CD4-positive, alpha-beta T cell treated with Interleukin-12 subunit alpha and Interleukin-12 subunit beta, for 1 hour (primary cell): ENCODE measurements at places on chromosomes 6 and 20.

DNA sequence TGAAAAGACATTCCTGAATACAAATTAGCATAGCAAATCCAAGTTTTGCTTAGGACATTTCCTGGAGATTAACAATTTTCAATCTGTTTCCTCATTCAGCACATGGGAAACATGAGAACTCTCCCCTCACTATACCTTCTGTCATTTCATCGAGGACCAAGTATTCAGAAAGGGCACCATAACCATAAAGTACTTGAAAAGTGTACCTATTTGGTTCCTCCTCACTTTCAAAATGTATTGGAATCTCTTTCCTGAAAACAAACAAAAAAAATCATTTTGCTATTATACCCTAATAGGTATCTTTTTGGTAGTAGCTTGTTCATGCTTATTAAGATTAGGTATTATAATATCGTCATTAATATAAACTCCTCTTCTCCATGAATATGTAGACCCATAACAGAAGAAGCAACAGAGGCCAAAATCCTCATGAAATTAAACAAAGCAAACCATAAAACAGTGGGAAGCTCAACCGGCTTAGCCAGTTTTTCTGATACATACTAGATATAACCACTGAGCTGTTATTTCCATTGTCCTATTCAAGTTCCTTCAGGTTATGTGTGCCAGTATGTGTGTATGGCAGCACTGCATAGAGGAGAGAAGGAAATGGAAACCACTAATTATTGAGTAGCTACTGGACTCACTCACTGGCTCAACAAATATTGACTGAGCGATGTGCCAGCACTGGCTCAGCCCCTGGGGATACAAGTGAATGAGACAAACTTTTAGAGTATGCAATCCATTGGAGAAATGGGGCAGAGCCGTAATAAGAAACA lies 274.0 kb downstream of the MAFB start:
- no peak for DNase-seq

GRCh38 chr6:31187780-31188194 lies 17.3 kb upstream of the POU5F1 start:
- no peak for DNase-seq

GRCh38 chr6:111718990-111719389 lies 113.3 kb upstream of the TRAF3IP2 start:
- DNase-seq: no peak

DNA sequence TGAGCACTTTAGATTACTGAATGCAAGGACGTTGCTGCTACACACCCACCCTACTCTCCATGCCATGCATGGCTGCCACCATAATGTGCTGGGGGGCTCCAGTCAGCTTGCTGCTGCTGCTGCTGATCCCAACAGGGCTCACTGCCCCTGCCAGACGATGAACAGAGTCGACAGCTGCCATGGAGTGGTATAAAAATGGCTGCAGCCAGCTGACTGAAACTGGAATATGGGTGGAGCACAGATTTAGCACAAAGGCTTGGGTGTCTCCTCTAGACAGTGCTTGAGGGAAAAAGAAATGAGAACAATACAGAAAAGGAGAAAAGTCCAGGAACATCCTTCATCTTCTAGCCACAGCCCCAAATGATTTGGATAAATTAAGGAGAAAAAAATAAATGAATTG lies 150.7 kb downstream of the PDSS2 start:
- no peak for DNase-seq

DNA sequence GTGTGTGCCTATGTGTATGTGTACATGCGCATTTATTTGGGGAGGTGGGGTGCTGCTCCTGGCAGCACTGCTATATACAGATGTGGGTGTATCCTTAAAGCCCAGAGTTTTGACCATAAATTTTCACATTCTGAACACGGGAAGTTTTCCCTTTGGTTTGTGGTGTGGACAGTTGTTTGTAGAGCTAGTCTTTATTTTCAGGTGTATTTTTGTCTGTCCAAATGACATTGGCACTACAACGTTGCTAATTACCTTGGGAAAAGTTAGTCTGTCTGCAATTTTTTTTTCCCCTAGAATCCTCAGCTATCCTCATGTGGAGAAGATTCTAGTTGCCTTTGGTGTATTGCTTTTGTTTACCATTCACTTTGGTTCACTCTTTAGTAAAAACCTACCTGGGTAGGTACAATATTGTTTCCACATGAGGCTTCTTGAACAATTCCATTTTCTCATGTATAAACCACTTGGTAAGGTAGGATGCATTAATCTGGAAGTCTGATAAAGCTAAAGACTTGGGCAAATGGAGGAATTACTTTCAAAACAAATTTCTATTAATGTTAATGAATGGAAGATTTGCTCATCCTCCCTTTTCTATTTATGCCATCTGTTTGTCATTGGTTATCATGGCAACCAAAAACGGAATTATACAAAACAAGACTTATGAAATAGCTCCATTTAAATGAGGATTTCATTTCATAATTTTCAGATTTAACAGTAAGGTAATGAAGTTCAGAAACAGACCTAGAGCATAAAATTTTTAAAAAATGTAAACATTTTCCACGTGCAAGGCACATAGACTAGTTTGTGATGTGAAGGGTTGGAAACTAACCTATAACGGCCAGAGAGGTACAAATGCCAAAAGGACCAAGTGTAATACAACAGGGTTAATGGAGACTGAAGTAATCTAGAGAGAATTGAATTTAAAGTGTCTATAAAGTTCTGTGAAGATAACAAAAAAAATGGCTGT lies 3.9 kb downstream of the CCN2 start:
- no peak for DNase-seq

DNA sequence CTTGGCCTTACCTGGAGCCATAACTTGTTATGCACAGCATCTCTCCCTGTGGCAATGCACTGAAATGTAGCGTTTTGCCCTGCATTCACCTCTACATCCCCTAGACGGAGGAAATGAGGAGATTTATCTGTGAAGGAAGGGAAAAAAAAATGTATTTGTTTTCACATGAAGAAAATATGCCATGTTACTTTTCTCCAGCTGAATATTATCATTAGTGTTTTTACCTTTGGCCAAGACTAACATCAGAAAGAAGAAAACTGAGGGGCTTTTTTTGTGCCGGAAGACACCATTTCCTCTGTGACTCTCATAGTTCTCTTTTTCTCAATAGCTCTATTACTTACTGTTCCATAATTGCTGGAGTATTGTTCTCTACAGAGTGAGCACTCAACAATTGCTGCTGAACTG lies 280.4 kb downstream of the PTPRK start:
- DNase-seq: no peak

DNA sequence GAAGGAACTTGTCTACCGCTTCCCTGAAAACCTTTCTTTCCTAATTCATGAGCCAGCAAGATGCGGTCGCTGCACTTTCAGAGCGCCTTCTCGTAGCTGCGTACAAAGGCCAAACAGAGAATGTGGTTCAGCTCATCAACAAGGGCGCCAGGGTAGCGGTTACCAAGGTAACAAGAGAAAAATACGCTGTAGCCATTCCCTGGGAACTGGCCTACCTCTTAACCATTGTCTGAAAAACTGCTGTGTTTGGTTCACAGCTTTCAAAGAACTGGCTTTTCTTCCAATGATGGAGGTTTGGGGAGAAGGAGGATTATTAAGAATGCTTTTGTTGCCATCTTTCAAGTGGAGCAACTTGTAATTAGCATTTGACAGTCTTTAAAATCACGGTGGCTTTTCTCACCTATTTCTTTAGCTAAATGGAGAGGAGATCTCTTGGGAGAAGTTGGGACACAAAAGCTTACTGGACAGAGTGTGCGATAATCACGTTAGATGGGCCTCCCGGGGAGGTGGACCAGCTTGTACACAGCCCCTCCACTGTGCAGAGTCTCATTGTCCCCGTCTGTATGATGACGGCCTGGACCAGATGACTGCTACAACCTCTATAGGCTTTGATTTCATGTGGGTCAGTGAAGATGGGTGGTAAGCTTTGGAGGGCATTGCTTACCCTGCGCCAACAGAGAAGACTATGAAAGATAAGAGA lies 71.5 kb downstream of the LYRM2 start:
- no peak for DNase-seq

DNA sequence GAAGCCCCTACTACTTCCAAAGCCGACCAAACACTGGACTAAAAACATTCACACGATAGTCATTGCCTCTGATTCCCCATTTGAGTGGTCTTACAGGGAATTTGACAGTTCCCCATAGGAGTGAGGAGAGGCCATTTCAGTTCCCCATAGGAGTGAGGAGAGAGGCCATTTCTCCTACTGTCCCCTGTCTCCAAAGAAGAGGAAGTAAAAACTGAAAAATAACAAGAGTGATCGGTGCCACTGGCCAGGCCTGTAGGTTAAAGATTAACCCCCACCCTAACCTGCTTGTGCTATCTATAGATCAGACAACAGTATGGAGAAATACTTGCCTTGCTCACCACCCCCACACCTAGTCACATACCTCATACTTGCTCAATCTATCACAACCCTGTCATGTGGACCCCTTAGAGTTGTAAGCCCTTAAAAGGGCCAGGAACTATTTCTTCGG lies 204.0 kb upstream of the MOCS1 start:
- DNase-seq: no peak

DNA sequence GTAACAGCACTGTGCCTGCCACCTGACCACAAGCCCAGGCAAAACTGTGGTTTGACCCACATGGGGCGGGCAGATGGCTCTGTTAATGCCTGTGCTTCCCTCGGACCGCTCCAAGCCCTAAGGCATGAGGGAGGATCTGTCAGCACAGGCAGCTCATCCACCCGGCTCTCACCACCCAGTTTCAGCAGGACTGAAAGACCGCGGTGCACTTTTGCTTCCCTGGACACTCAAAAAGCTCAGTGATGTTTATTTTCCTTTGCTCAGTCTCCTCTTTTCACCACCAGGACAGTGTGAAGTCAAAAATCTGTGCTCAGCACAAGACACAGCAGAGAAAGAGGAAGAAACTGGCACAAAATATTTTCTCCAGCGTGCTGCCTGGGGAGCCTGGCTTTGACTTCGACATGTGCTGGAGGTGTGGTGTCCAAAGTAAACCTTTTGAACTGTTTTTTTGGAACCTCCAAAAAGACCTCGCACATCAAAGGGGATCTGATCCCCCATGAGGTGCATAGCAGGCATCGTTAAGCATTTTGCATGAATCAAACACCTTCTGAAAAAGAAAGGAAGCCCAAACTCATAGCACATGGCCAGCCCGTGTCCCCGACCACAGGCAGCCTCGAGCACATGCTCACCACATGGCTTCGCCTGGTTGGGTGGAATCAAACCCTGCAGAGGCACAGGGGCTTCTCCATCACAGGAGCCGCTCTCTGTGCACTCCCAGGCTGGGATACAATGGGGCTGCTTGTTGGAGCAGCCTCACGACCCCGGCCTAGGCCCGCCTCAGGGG lies 441.7 kb upstream of the JARID2 start:
- no peak for DNase-seq

DNA sequence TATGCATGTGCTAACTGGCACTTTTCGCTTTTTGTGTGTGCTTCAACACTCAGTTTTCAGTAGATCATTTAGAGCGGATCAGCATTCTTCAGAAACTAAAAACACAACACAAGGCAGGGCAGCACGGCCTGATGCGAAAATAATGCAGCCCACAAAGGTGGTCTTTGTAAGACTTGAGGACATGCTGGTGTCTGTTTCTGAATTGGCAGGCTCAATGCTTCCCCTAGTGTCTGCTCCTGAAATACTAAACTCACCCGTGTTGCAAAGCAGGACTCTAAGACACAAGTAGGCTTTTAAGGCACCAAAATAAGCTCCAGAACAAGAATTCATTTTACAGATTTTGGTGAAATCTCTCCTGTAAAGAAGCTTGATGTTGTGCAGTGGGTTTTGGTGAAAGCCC lies 676.5 kb downstream of the TENT5A start:
- no peak for DNase-seq

DNA sequence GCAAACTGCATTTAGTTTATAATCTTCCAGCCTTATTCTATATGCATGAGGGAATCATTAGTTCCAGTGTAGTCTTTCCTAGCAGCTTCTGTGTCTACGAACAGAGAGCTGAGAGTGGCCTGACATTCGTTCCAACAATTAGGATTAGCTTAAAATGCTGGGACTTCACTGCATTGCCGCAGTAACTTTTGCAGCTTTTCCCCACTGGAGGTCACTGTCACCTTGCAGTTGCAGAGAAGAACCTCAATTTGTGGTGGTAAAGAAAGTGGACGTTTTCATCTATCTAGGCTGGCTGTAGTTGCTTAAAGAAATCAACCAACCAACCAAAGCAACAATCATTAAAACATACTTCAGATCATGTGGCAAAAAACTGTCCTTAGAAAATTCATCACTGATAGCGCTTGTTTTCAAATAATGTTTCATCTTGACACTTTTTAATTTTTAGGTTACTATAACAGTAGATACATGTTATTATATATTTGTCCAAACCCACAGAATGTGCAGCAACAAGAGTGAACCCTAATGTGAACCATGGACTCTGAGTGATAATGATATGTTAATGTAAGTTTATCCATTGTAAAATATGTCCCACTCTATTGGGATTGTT lies 12.2 kb downstream of the MYLK4 start:
- peak; percentile 61 for DNase-seq

- no peak for DNase-seq
Observed at GRCh38 chr6:133548423-133549159, 307.4 kb downstream of the EYA4 start.

DNA sequence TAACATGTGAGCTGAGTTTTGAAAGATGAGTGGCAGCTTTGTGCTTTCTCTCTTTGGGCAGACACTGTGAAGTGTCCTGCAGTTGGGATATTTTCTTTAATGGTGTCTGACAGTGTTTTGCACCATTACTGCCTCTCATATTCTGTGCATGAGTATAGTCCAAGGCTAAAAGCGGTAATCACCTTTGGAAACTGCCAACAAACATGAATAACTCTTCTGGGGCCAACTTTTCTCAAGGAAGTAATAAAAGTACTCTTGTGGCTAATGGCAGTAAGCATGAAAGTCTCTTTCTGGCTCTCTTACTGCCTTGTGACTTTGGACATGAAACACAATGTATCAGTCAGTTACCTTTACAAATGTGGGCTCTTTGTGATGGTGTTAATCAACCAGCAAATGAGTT lies 91.7 kb upstream of the SOX4 start:
- DNase-seq: no peak

- peak; percentile 38 for DNase-seq
Observed at GRCh38 chr6:42367353-42368011, 84.2 kb downstream of the TRERF1 start.

DNA sequence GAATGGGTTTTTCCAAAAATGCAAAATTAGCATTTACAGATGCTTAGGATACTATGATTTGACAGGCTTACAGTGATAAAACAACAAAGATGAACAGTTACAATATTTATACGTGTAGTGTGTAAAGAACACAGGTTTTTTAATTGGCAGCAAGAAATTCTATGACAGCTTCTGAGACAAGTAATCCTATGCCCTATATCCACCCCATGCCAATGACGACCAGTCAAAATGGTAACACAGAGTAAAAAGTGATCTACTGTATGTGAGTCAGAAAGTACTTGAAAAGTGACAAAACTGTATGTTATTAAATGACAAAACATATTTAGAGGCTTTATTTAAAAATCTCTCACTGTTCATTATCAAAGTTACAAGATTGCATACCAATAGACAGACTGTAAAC lies 99.5 kb downstream of the PRDM1 start:
- DNase-seq: no peak

DNA sequence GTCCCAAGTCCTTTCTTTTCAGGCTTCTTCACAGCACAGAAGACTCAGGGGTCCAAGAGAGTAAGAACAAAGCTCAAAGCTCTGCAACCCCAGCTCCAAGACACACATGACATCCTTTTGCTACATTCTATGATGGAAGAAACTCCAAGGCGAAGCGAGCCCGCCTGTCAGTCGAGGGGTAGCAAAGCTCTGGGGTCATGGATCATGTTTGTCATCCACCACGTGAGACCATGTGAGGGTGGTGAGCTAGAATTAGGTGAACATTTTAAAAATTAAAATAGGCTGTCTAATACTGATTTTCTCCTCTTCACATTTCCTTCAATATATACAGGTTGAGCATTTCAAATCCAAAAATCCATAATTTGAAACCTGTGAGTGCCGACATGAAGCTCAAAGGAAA lies 189.6 kb downstream of the TTLL2 start:
- DNase-seq: no peak
